ENCODE measurements at places on chromosomes 3 and 15.

DNA sequence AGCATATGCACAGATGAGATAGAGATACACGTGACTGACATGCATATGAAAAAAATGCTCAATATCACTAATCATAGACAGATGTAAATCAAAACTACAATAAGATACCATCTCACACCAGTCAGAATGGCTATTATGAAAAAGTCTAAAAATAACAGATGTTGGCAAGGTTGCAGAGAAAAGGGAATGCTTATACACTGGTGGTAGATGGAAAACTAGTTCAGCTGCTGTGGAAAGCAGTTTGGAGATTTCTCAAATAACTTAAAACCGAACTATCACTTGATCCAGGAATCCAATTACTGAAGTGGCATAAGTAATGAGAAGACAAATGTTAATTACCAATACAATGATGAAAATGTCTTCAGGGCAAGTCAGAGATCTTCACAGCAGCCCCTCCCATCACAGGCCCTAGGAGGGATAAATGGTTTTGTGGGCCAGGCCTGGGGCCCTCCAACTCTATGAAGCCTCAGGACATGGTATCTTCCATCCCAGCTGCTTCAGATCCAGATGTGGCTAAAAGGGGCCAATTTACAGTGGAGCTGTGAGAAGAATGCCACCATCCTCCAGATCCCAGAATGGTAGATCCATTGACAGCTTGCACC lies 71.4 kb upstream of the PLSCR4 start:
- no peak for DNase-seq

- DNase-seq = no peak
Measured at GRCh38 chr3:192062186-192062585, 601.2 kb downstream of the PYDC2 start.

DNA sequence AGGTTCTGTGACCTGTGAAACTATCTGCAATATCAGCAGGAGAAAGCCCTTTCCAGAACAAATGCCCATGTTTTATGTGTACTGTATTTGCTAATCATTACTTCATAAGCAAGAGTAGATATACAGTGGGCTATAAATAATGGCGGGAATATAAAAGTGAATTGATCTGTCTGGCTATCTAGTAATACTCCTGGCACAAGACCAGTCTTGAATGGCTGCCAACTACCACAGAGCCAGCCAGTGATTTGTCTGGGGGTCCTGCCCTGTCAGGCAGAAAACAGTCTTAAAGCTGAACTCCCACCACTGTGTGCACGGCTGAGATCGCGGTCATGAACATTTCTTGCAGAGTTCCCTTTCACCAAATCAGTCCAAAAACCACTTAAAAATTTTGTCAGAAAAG lies 176.3 kb downstream of the MEIS2 start:
- no peak for DNase-seq

DNA sequence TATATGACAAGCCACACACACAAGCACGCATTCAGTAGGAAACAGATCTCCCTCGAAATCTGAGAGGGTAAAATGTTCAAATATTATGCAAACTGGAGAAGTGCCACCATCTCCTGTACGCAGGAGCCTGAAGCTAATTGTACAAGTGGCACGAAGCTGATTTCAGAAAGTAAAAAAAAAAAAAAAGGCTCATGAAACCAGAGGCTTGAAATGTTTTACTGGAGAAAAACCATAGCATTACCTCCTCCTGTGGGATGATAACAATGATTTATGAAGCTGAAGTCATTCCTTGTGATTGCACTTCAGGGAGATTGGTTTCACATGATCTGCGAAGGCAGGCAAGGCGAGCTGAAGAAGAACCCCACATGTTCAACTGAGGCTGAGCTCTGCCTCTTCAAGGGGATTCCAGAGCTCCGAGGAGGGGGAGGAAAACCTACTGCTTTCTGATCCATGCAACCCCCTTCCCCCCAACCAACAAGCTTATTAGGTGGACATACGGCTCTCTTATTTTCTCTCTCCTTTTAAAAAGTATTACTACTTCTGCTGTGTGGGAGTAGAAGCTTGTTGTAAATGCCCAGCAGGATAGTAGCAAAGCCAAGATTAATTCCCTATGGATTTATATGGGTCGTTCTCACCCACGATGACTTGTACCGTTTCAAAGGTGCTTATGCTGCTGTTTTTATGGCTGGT lies 101.1 kb downstream of the GREM1 start:
- no peak for DNase-seq

- DNase-seq = no peak
Measured at GRCh38 chr3:120451806-120452205, 1.0 kb upstream of the FSTL1 start.

- no peak for DNase-seq
Measured at GRCh38 chr15:83278191-83278590, 6.3 kb downstream of the BNC1 start.

GRCh38 chr3:52498137-52499054 lies 3.3 kb downstream of the STAB1 start:
- DNase-seq = no peak

Measured in stimulated activated CD8-positive, alpha-beta memory T cell treated with anti-CD3 and anti-CD28 coated beads, Interleukin-4, amount 100 ng/mL, for 4 hours (primary cell).